Transverse colon (tissue), 4 donors: ENCODE measurements at places on chromosomes 4 and X.

GRCh38 chr4:78720994-78721677 lies 55.0 kb upstream of the BMP2K start:
- DNase-seq, result peak; percentile 14

- DNase-seq, result no peak
These were observed 107.8 kb downstream of the SORCS2 start for GRCh38 chr4:7299908-7300710.

DNA sequence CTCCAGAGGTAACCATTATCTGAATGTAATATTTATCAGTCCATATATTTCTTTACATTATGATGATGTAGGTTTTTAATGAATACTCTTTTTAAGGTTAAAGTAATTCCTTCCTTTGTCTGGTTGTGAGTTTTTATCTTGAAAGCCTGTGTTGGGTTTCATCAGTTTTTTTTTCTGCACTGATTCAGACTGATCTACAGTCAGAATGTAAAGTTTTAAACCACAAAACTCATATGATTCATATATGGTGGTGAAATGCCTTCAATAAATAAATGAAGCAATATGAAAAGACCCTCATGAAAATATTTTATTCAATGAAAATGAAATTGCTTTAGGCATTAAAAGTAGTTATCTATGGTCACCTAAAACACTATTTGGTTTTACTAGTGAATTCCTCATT lies 47.1 kb downstream of the SORBS2 start:
- DNase-seq, result no peak

- no peak for DNase-seq
These were observed 14.6 kb downstream of the ATP10D start for GRCh38 chr4:47499700-47500099.

GRCh38 chr4:101418055-101418454 lies 70.7 kb upstream of the PPP3CA start:
- peak; percentile 28 for DNase-seq

DNA sequence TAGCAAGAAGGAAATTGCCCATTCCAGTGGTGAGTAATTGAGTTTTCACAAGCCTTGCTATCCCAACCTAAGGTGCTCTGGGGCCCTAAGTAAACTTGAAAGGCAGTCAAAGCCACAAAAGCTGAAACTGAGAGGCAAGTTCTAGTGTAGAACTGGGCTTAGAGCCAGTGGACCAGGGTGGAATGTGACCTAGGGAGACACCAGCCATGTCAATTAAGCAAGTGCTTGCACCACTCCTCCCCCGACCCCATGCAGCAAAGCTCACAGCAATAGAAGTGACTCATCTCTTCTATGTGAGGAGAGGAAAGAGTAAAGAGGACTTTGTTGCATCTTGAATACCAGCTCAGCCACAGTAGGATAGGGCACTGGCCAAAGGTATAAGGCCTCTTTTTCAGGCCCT lies 486.1 kb upstream of the POU3F4 start:
- no peak for DNase-seq

DNA sequence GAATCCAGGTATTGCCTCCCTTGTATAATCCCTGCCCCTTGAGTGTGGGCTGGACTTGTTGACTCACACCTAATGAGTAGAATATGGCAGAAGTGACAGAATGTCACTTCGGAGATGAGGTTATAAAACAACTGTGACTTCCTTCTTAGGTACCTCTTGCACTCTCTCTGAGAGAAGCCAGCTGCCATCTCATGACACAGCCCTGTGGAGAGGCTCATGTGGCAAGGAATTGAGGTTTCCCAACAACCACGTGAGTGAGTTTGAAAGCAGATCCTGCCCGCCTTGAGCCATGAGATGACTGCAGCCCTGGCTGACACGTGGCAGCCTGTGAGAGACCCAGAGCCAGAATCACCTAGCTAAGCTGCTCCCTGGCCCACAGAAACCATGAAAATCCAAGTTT lies 13.5 kb downstream of the ASB11 start:
- DNase-seq, result peak; percentile 35

- DNase-seq, result no peak
These were observed 239.7 kb upstream of the AGA start for GRCh38 chr4:177681902-177682301.

DNA sequence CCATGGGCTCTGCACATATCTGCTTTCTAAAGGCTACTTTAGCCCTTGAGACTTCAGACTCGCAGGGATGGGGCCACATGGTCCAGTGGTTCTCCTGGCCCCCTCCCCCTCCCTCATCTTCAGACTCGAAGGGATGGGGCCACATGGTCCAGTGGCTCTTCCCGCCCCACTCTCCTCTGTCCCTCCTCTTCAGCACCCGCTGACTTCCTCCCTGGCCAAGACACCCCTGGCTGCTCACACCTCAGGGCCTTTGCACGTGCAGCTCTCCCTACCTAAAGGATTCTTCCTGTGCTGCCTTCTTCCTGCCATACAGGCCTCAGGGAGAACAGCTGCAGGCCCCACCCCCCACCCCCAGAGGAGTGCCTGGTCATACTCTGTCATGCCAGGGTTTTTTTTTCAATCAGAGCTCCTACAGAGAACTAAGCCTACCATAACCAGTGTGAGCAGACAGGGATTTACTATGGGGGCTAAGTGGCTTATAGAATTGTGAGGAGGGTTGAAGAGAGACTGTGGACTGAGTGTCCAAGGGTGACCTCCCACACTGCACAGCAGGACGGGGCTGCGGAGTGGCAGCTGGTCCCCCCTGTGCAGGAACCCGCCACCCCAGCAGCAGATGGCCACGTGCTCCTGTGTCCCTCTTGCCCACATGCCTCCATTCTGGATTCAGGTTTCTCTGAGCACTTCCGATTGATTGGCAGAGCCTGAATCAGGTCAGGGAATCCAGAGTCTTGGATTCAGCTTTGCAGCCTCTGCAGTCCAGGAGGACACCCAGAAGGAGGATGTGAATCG lies 6.1 kb upstream of the SPON2 start:
- no peak for DNase-seq

GRCh38 chr4:7697343-7697742 lies 242.3 kb downstream of the AFAP1 start:
- no peak for DNase-seq

DNA sequence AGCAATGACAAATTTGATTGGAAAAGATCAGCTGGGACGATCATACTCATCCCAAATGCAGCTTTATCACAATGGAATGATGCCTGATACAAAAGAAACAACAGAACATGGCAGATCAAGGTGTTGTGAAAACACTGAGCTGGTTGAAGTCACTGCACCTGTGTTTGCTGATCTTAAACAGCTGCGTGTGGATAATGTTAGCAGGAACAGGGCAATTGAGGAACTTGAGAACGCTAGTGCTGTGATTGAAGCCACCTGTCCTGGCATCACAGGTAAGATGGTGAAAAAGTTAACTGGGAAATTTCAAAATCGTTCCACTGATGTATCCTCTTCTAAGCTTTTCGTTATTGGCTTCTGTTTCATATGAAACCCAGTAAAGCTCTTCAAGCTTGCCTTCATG lies 27.4 kb upstream of the SOD3 start:
- no peak for DNase-seq
